ENCODE measurements at places on chromosomes 2 and 18.

GRCh38 chr2:118044854-118045253 lies 31.0 kb upstream of the CCDC93 start:
- DNase-seq: no peak

- no peak for DNase-seq
These were observed 48.2 kb downstream of the KCMF1 start for GRCh38 chr2:85019121-85019520.

DNA sequence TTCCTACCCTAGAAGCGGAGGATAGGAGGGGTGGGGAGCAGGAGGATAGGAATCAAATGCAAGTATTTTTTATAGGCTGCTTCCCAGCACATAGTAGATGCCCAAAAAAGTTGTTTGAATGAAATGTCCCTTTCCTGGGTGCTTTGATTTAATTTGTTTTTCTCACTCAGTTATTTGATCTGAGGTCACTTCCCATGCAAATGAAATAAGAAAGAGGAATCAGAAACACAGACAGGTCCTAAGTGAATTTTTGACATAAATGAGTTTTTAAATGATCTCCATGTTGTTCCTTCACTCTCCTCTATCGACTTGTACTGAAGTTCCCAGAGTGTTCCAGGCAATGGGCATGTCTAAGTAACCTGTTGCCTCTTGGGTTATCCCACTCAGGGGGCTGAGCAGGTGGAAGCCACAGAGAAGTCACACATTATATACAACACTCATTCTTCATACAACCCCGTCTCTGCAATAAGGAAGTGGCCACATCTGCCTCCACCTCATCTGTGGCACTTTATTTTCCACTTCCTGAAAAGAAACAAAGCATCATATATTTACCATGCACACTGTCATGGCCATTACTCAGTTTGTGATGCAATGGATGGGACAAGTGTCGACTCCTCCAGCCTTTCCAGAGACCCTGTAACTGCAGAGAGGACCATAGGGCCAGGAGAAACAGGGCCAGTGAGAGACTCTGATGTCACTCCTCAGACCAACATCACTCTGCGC lies 81.9 kb upstream of the ZNF397 start:
- DNase-seq: peak; percentile 30

- DNase-seq: peak; percentile 25
These were observed 58.1 kb downstream of the MAP3K19 start for GRCh38 chr2:134988994-134989605.

GRCh38 chr2:84946204-84947009 lies 24.6 kb upstream of the KCMF1 start:
- DNase-seq: peak; percentile 75

DNA sequence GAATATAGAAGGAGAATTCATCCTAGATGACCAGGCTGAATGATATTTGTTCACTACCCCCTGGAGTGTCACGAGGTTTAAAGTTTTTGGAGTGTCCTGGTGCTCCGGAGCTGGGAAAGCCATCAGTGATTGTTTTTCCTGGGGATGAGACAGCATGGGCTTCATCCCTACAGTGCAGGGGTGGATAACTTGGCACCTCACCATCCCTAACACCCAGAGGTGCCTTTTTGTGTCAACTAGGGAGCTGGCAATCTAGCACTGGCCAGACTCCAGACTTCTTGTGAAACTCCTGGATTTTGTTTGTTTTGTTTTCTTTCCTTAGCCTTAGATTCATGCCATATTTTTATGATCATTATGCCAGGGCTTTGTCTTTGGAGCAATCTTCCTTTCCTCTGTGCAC lies 164.8 kb downstream of the PRKCE start:
- DNase-seq: no peak

- DNase-seq: no peak
These were observed 210.8 kb downstream of the PAX3 start for GRCh38 chr2:222087998-222088397.

DNA sequence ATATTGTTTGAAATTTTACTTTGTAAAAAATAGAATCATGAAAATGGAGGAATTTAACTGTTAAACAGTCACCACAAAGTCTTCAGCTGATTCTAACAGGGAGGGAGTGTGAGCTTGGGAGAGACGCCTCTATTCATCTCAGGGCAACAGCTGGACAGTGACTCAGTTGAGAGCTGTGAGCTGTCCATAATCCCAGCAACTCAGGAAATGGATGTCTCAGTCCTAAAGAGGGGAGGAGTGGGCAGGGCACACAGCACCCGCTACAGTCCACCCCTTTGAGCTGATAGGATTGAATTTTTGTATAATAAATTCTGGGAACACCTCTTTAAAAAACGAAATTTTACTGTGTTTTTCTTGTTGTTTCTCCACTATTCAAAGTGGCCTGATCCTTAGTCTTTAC lies 255.1 kb upstream of the THUMPD2 start:
- DNase-seq: no peak

DNA sequence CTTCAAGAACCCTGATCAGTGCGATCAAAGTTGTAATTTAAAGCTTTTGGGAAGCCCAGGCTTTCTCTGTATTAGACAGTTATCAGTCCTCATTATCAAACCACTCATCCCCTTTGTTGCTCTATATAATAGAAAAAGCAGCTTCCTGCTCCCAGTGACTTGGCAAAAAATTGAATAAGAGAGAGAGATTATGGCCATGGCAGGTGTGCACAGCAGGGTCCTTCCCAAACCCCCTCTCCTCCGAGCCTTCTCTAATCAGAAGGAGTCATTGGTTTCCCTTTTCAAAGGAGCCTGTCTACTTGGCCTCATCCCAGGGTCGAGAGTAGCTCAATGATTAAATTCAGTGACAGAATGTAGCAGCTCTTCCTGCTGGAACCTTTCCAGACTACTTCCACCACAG lies 81.5 kb downstream of the SEMA4F start:
- DNase-seq: no peak
